Fibroblast of skin of back (primary cell): ENCODE measurements at places on chromosomes 3 and 15.
A peak's percentile ranks its signal among the peaks of the same experiment; 100 is the strongest.

- DNase-seq = no peak
These were observed 789.8 kb downstream of the TUSC7 start for GRCh38 chr3:117499189-117499870.

DNA sequence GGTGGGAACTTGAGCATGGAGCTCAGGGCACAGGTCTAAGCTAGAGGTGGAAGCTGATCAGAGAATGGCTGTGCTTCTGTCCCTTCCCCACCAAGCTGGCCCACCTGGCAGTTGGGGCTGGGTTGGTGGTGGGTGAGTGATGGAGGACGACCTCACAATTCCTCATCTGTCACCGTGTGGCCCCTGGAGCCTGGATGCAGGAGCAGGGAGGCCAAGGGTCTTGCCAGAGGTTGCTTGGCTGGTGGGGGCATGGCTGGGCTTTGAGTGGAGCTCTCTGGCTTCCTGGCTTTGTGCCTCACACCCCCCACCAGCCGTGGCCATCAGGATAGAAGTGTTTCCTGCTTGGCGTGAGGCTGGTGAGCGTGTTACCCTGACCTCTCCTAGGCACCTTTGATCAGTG is 36.0 kb downstream of the FBLN2 start:
- DNase-seq = no peak

DNA sequence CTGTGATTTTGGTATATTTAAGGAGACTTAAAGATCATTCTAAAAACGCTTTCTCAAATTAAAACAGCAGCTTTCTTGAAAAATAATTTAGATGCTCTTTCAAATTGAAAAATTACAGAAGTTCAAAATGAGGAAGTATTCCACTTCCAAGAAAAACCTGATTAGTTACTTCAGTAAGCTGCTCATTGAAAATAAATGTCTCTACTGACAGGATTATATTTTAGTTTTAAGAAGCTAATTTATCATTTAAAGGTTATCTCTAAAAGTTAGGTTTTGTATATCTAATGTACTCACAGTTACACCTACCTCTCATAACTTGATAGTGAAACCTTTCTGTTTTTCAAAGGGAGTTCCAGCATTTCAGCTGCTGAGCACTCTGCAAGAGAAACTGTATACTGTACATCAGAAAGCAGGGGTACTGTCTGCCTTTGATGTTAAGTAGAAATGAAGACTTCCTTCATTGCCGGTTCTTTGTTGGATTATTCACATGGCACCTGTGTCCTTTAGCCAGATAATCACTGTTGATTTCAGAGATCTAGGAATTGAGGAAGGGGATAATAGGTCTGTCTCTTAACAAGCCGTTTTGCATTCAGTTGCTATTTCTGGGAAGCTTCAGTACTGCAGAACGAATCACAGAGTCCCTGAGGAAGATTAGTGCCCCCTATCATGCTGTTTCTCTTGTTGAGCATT is 161.6 kb downstream of the TCF12 start:
- no peak for DNase-seq

DNA sequence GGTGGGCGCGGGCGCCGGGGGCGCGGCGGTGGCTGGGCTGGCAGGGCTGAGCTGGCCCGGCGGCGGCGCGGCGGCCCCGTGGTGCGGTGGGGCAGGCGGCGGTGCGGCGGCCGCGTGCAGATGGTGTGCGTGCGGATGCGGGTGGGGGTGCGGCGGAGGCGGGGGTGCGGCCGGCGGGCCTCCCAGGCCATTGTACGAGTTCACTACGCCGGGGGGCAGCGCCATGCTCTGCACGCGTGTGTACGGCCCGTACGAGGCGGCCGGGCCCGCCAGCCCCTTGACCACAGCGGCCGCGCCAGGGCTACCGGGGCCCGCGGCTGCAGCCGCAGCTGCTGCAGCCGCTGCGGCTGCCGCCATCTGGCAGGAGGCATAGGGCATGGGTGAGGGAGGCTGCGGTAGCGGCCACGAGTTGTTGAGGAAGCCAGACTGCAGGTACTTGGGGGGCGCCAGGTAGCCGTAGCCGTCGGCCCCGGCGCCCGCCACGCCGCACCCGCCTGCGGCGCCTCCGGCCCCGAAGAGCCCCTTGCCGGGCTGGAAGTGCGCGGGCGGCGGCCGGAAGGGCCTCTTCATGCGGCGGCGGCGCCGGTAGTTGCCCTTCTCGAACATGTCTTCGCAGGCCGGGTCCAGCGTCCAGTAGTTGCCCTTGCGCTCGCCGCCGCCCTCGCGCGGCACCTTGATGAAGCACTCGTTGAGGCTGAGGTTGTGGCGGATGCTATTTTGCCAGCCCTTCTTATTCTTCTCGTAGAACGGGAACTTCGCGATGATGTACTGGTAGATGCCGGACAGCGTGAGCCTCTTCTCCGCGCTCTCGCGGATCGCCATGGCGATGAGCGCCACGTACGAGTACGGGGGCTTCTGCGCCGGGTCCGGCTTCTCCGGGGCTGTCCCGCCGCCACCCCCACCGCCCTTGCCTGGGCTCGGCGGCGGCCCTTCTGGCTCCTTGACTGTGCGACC is 951 bp downstream of the FOXL2 start:
- peak; percentile 40 for DNase-seq

DNA sequence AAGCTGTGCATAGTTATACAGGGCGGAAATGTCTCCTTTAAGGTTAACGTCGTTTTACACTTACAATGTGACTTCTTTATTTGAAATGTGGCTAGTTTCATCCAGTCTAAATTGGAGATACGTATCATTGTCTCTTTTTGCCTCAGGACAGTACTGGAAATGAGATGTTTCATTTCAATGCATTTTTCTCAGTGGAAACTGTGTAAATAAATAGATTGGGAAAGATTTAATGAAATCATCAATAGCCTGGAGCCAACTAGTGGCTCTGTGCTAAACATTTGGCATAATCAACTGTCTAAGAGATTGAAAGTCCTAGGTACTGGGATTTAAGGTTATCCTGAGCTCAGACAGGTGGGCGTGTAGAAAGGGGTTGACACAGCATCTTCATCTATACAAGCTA is 691.5 kb upstream of the CCDC54 start:
- DNase-seq = no peak

- no peak for DNase-seq
These were observed 66.9 kb downstream of the KLF13 start for GRCh38 chr15:31393444-31394091.

DNA sequence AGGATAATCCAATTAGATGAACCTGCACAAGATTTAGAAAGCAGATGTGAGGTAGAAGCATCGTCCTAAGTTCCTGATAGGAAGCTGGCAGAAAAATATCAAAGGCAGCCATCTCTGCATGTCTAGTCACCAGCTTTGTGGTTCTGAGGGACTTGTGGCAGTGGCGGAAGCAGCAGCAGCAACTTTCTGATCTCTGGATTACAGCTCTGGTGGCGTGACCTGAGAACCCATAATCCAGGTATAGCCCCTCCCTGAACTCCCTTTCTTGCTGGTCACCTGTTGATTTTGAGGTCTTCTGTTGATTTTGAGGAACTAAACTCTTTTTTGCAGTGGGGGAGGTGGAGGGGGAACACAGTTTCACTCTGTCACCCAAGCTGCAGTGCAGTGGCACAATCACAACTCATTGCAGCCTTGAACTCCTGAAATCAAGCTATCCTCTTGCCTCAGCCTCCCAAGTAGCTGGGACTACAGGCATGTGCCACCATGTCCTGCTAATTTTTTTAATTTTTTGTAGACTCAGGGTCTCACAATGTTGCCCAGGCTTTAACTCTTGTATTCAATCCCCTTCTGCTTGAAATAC is 7.9 kb downstream of the FSIP1 start:
- no peak for DNase-seq
